Endothelial cell (in vitro differentiated cells): ENCODE measurements at places on chromosomes 7 and 10.

DNA sequence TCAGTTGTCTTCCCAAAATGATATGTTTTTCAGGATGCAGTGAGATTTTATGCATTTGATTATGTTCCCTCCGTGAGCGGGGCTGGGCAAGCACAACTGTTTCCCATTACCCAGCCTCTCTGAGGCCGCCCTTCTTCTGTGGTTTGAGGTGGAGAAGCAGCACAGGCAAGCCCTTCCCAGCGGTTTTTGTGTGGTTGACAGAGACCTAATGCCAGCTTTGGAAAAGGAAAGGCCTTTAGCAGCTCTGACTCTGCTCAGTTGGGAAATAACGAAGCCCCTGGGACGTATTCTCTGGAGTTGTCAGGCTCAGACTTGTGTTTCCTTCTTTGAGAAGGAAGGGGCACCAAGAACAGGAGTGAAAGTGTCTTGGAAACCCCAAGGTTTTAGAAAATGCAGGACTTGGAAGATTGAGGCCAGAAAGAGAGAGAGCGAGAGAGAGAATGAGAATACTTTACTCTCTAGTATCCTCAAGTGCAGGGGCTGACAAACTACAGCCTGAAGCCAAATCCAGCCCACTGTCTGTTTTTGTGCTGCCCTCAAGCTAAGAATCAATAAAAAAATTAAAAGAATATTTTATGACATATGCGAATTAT, 20.6 kb upstream of the PDCD4 start:
- no peak for DNase-seq

DNA sequence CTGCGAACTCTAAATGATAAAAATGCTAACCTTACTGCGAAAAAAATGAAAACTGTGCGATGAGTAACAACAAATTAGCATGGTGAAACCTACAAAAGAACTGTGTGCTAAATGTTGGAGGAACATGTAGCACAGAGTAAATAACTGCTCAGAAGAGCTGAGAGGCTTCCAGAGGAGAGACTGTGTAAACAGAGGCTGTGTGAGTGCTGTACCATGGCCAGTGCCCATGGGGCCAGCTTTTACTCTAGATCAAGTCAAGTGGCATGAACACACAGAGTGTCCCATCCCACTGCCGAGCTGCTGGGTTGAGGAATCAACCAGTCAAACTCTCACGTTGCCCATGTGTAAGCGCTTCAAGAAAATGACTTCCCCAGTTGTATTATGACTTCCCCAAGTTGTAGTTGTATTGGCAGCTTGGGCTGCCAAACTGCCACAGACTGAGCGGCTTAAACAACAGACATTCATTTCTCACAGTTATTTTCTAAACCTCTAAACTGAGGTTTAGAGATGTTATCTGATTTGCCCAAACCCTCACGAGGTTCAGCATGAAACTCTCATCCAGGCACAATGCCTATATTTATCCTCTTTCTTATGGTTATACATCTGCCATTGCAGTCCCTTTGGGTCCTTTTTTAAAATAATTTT, 270.7 kb downstream of the ABCA13 start:
- no peak for DNase-seq

DNA sequence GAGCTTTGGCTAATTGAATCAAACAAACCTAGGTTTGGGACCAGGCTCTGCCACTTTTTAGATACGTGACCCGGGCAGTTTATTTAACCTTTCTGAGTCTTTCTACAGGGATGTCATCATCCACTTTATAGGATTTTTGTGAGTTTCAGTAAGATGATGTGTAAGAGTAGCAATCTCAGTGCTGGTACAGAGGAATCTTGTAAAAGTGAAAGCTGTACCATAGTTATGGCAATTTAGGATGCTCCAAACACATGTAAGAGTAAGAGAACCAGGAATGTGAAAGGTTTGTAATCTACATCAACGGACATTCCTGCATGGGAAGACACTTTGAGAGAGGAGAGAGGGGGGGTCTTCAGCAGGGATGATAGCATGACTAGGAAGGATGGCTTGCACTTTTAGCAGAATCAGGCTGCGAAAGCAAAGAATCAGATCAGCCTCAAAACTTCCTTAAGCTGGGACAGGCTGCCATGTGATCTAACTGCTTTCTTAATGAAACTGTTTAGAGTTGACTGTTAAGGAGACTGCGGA, 968 bp downstream of the NOLC1 start:
- DNase-seq: no peak

DNA sequence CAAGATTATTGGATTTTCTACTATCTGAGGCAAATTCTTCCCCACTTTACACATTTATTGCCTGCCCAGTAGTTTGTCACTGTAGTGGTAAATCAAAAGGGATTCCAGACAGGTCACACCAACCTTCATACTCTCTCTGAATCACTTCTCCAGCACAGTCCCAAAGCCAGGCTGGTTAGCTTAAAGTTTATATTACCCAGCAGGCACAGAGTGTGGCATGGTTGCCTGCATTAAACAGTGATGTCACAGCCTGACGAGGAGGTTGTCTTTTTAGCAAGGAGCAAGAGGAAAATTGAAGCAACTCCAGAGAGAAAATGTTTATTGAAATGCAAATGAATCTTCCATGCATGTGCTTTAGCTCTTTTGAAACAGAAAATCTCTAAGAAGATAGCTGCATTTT, 375.5 kb upstream of the CELF2 start:
- no peak for DNase-seq

- DNase-seq: no peak
Measured at GRCh38 chr10:116126954-116127695, 145.9 kb downstream of the GFRA1 start.

GRCh38 chr7:47470567-47471357, 111.1 kb downstream of the TNS3 start:
- DNase-seq: no peak

GRCh38 chr10:11539191-11539868, 72.1 kb downstream of the USP6NL start:
- no peak for DNase-seq

DNA sequence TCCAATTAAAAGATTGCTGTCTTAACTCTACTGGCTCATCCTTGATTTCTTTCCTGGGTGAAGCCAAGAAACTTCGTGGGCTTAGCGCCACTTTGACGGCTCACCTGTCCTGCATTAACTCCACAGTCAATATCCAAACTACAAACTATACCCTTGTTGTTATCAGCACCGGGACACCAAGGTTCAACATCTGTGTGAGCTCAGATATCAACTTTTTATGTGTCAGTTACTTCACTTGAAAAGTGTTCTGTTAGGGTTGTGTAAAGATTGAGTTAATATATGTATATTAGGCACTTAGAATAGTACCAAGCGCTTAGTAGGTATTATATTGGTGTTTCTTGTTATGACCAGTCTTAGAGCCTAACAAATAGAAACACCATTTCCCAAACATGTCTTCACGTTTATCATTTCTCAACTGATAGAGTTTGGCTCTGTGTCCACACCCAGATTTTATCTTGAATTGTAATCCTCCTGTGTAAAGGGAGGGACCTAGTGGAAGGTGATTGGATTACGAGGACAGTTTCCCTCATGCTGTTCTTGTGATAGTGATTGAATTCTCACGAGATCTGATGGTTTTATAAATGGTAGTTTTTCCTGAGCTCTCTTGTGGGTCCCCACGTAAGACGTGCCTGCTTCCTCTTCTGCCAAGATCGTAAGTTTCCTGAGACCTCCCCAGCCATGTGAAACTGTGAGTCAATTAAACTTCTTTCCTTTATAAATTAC, 19.0 kb upstream of the ST8SIA6 start:
- DNase-seq: no peak

DNA sequence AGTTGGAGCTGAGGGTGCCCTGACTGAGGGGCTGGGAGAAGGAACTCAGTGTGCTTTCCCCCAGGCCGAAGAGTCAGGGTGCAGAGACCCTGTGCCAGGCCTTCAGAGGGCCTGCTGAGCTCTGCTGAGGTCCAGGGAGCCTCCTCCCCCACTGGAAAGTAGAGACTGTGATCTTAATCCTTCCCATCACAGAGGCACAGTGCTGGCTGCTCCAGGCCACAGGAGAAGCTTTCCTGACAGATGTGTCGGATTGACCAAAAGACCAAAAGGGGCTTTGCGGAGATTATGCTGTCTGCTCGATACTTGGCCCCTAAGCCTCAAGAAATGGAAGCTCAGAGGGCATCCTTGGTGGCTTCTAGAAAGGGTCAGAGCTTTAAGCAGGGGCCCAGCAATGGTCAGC, 32.9 kb upstream of the BTRC start:
- DNase-seq: no peak

DNA sequence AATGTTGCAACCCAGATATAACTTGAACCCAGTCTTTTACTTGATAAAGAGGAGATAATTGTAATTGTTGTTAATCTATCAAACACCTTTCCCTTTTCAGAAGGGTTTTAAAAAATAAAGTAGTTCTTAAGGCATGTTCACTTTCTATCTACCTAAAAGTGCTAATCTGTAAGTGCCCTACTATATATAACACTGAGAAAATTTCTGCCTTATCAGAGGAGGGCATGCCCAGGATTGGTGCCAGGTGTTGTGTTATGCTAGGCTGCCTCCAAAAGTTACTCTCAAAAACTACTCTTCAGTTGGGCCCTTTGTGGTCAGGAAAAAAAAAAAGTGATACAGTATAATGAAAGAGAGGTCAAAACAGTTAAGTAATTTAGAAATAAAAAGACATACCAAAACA, 36.3 kb downstream of the SMNDC1 start:
- no peak for DNase-seq

DNA sequence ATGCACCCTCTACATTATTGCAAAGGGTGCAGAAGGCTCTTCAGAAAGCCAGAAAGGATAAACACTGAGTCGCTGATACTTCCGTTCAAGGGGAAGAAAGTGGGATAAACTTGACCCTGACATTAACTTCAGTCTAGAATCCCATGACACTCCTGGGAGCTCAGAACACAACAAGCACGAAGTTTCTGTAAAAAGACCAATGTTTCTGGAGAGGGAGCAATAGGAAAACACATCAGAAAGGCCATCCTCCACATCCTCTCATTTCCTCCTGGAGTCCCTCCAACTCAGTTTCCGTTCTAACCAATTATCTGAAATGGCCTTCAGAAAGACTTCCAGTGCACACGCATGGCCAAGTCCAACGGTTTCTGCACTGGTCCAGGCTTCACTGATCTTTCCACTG, 113.5 kb downstream of the SORBS1 start:
- DNase-seq: no peak
